Large intestine (tissue), 12 donors: ENCODE measurements at places on chromosomes 16 and 17.

- DNase-seq, result no peak
Measured at GRCh38 chr16:3769013-3769412, 51.7 kb upstream of the TRAP1 start.

GRCh38 chr16:27829975-27830374 lies 233.5 kb downstream of the GSG1L start:
- DNase-seq, result no peak

DNA sequence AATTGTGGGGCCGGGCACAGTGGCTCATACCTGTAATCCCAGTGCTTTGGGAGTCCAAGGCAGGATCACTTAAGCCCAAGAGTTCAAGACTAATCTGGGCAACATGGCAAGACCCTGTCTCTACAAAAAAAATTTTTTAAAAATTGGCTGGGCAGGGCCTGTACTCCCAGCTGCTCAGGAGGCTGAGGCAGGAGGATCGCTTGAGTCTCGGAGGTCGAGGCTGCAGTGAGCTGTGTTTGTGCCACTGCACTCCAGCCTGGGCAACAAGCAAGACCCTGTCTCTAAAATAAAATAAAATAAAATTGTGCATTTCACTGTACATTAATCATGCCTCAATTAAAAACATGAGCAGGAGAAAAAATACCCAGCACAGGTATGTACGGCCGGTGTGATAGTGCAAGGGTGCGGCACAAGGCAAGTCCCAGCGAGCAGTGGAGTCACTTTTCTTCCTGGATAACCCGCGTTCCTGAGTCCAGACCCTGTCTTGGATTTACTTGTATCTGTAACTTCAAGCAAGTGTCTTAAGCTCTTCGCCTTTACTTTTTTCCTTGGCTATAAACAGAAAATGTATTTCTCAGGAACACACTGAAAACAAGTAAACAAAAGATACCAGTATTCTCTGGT lies 11.4 kb downstream of the ZDHHC7 start:
- DNase-seq, result no peak

DNA sequence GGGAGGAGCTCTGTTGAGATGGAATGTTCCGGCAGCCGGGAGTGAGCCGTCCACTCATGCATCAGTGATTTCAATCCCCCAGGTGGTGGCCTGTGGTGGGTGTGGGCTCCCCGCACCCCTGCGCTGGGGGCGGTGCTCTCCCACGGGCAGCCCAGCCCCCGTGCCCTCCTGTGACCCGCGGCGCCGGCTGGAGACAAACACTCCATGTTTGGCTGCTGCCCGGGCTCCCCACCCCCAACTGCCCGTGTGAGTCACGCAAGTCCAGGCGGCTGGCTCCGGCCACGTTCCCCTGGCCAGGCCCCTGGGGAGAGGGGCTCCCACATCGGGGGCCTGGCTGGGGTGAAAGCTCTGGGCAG lies 29.4 kb downstream of the CACNA1H start:
- no peak for DNase-seq

GRCh38 chr16:57916735-57917438 lies 54.0 kb downstream of the CNGB1 start:
- no peak for DNase-seq

GRCh38 chr17:42114118-42114517 lies 1.6 kb upstream of the DHX58 start:
- DNase-seq, result no peak

DNA sequence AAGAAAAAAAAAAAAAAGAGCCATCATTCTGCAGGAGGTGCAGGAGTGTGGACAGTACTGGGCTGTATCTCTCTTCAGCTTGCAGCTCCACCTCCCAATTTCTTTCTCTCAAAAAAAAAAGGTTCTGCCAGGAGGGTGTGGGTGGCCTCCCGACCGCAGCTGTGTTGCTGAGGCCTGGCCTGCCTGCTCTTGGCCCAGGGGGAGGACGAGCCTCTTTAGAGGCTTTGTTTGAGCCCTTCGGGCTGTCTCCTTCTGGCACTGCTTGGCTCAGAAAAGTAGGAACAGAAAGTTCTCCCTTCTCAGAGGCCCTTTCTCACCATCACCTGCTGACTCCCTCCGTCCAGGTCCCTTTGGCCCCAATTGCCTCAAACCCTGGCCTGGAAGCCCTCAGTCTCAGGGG lies 22.2 kb upstream of the C17orf107 start:
- no peak for DNase-seq

DNA sequence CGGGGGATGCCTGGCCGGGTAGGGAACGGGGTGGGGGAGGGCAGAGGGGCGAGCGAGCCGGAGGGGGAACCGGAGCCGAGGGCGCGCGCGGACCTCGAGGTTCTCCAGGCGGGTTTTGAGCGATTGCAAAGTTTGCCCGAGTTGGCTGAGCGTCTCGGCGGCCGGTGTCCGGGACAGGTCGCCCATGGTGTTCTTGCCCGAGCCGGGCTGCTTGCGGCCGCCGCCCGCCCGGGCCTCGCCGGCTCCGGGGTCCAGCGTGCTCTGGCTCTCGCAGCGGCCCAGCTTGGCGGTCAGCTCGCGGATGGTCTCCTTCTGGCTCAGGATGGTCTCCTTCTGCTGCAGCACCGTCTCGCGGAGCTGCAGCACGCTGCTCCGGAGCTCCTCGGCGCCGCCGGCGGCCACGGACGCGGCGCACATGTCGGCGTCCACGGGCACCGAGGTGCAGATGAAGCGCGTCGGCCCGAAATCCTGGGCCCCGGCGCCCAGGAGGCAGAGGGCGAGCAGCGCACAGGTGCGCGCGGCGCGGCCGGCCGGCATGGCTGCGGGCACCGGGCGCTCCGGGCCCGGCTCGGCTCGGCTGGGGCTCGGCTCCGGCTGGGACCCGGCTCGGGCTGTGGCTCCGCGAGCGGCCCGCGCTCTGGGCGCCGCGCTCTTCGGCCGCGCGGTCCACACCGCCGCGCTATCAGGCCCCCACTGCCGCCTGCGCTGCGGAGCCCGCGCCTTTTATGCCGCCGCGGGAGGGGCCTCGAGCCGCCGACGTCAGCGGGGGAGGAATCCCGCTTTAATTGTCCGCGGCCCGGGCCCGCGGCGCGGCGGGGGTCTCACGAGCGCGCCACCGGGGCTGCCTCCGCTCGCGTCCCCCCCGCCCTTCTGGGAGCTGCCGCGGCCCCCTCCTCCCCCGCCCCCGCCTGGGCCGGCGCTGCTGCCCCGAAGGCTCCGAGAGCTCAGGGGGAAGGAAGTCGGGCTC lies at the start of gene NPTX1:
Gene NPTX1 (minus strand): TSS at position 698 of the 967 bp plus-strand sequence. CDS start 161 bp downstream, at position 537.
- DNase-seq, result no peak

GRCh38 chr17:82909322-82909904 lies 69.6 kb upstream of the ZNF750 start:
- DNase-seq, result no peak

- DNase-seq, result peak; percentile 40
Measured at GRCh38 chr17:16407911-16408588, 7.3 kb upstream of the TRPV2 start.

DNA sequence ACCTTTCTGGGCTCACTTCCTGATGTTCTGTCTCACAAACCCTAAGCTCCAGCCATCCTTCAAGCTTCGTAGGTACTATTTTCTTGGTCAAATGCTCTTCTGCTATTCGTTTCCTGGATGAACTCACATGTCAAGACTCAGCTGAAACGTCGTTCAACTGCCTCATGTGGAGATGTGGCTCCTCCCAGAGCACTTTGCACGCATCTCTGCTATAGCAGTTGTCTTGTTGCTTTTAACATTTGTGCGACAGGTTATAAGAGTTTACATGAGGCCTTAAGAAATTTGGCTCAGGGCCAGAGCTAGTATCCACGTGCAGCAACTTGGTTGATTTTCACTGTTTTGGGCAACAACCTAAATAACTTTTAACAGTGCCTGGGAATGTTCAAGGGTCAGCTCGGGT lies 2.8 kb upstream of the KRT40 start:
- no peak for DNase-seq

GRCh38 chr17:60328679-60329078 lies 63.3 kb downstream of the USP32 start:
- DNase-seq, result no peak

GRCh38 chr16:81779536-81780320 lies 637 bp downstream of the PLCG2 start:
- DNase-seq, result peak; percentile 58

- no peak for DNase-seq
Measured at GRCh38 chr17:81382851-81383250, 12.4 kb upstream of the BAHCC1 start.

DNA sequence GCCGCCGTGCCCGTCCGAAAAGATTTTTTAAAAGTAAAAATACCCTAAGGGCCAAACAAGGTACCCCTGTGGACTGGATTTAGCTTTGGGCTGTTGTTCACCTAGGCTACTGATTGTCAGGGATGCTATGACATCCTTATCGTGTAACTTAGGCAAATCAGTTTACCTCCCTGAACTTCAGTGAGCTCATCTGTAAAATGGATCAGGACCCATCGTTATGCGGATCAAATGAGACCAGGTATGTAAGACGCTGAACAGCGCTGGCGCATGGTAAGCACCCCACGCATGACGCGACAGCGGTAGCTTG lies 658 bp upstream of the ZNF771 start:
- DNase-seq, result no peak

GRCh38 chr17:76635039-76635438 lies 8.5 kb downstream of the ST6GALNAC1 start:
- DNase-seq, result no peak

DNA sequence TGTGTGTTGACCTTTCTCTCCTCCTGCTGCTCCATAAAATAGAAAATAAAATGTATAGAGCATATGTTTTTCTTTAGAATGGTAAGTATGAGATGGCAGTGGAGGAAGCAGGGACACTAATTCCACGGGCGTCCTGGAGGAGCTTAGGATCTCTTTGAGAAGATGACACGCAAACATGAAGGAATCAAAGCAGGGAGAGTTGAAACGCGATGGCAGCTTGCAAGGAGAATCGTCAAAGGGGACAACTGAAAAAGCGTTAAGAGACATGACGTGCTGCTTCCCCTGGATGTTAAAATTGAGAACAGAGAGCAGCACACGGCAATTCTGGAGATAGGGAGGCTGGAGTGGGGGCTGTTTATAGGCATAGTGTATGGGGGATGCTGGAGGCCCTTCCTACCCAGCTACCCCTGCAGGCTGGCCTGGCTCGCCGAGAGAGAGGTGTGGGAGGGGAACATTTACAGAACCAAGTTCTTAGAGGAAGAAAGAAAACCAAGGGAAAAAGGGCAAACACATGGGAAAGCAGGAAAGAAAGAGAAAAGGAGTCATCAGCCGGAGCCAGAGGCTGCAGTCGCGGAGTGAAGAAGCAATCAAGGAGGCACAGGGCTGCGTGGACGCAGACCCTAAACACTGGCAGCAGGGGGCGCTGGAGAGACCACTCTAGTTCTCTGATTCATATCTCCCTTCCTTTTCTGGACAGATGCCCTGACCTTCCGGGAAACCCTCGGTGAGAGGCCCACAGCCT lies 55.8 kb downstream of the MYH13 start:
- DNase-seq, result peak; percentile 32

- peak; percentile 86 for DNase-seq
Measured at GRCh38 chr16:3027983-3028715, 4.3 kb downstream of the THOC6 start.

DNA sequence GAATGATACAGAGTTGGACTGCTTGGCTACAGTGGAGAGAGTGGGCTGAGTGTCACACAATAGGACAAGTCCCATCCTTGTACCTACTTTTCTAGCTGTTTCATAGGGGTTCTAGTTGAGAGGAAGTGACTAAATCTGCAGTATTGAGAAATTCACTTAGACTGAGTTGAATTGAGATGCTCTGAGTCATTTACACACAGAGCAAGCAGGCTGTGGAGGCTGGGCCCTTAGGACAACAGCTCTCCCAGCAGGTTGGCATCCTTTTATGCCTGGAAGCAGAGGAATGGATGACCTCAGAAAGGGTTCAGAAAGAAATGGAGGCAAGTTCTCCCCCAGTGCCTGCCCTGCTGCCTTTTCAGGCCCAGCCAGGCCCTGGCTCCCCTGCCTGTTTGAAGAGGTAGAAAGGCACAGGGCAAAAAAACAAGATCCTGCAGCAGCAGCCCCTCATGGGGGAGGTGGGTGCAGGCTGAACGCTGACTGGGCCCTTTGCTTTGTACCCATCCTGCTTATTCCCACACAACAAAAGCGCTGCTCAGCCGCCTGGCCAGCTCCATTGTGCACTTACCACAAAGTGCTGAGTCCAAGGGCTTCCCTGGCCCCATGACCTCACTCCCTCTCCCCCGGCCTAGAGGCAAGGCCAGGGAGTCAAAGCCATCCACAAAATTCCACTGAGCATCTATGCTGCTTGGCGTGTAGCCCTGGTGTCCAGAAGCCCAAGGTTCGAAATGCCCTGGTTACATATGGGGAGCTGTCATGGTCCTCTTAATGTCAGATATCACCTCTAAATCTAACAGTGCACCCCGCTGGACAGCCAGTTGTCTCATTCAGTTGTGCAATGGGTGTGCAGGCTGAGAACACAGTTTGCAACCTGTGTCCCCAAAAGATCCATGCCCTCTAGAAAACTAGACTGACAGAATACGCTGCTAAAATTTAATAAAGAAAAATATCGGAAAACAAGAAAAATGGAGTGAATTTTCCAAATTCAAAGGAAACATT lies 5.4 kb upstream of the CRYBA1 start:
- DNase-seq, result no peak

- DNase-seq, result no peak
Measured at GRCh38 chr17:68293490-68294195, 2.3 kb downstream of the ARSG start.

DNA sequence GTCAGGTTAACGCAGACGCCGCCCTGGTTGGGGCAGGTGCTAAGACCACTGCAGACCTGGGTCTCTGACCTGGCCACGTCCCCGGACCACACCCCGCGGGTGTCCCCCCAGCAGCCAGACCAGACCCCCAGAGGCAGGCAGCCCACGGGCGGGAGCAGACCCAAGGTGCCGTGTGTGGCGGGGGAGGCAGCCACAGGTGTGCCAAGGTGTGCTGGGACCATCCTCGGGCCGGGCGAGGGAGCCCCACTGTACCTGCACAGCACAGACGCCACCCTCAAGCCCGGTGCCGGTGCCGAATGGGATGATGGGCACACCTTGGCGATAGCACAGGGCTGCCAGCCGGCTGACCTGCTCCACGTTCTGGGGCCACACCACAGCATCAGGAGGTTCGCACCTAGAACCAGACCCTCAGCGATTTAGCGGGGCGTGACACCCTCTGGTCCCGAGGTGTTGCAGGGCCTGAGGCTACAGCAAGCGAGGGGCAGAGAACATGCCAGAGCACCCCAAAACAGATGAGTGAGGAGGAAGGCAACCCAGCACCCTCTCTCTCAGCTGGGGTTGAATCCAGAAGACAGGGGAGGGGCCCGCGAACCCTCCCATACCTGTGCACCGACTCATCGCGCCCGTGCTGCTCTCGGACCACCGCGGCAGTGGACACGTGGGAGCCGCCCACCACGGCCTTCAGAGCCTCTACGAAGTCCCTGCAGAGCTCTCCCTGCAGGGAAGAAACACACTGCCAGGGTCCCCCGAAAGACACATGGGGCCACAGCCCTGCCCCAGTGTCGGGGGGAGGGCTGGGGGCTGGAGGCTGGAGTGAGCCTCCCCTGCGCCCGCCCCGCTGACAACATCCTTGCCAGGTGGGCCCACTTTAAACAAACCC lies 1.4 kb downstream of the LDHD start:
- no peak for DNase-seq

GRCh38 chr17:79754370-79754769 lies 23.6 kb upstream of the CBX2 start:
- DNase-seq, result no peak

- DNase-seq, result no peak
Measured at GRCh38 chr16:47657032-47657431, 195.9 kb downstream of the PHKB start.

GRCh38 chr17:30086896-30087295 lies 29.7 kb upstream of the NSRP1 start:
- DNase-seq, result no peak

- DNase-seq, result peak; percentile 27
Measured at GRCh38 chr16:70726892-70727361, 41.1 kb upstream of the MTSS2 start.

- DNase-seq, result no peak
Measured at GRCh38 chr17:72587773-72588511, 467.1 kb downstream of the SOX9 start.

GRCh38 chr16:82440336-82440735 lies 186.4 kb upstream of the CDH13 start:
- DNase-seq, result no peak
